ENCODE measurements at places on chromosomes 1 and 21. TPM values are rescaled to one million over a fixed set of nuclear protein-coding genes. Genes with fewer than 3 reads are reported as not detected.

LCE1C gene
- not detected for total RNA-seq

GJA8 gene
- total RNA-seq, result not detected

FCGR3B gene
- not detected for total RNA-seq

FGR gene
- under 0.01 TPM for total RNA-seq

HES5 gene
- total RNA-seq, result not detected

CACHD1 gene
- total RNA-seq, result 7.8 TPM

CR1L gene
- total RNA-seq, result not detected

ALPL gene
- 0.33 TPM for total RNA-seq

NR5A2 gene
- total RNA-seq, result 3.6 TPM

Data from vein endothelial cell (primary cell).